HFFc6 (cell line): ENCODE measurements at places on chromosomes 7 and 10. TPM values are rescaled to one million over a fixed set of nuclear protein-coding genes. Genes with fewer than 3 reads are reported as not detected.
A peak's percentile ranks its signal among the peaks of the same experiment; 100 is the strongest.

The FAM25A gene
- total RNA-seq: not detected in 3 replicates

The CLRN3 gene
- not detected in 3 replicates for total RNA-seq

The EPDR1 gene
- total RNA-seq: not detected in 3 replicates

The SLC18A3 gene
- not detected in 2 replicates for total RNA-seq

The ASIC3 gene
- total RNA-seq: 0.54 to 0.94 TPM (median 0.76 TPM) in 3 replicates

The KCNMA1 gene
- 90.1 to 190 TPM (median 154 TPM) in 3 replicates for total RNA-seq

The WASHC2A gene
- 43.3 and 51.5 TPM in 2 replicates for total RNA-seq

The POT1 gene
- 9.7 and 13.4 TPM in 2 replicates for total RNA-seq

The SMO gene
- total RNA-seq: 0.09 and 0.50 TPM in 2 replicates

The TEX47 gene
- not detected in 2 replicates for total RNA-seq

The IKZF1 gene
- not detected in 3 replicates for total RNA-seq

The ELAPOR2 gene
- total RNA-seq: not detected in 3 replicates

The SPDYE11 gene
- total RNA-seq: not detected in 3 replicates

The GHRHR gene
- not detected in 3 replicates for total RNA-seq

The AGAP6 gene
- 4.5 to 5.3 TPM (median 5.2 TPM) in 3 replicates for total RNA-seq

The RAB19 gene
- not detected in 3 replicates for total RNA-seq

The ARPC1A gene
- 256 and 272 TPM in 2 replicates for total RNA-seq

The SLIT1 gene
- total RNA-seq: not detected in 3 replicates

The HOXA9 gene
- total RNA-seq: 25.4 to 38.0 TPM (median 37.3 TPM) in 3 replicates

The ALDH18A1 gene
- 124 to 145 TPM (median 137 TPM) in 3 replicates for total RNA-seq

The ACSL5 gene
- total RNA-seq: 0.50 to 5.3 TPM (median 0.60 TPM) in 3 replicates

The PNLIPRP1 gene
- not detected in 3 replicates for total RNA-seq

DNA sequence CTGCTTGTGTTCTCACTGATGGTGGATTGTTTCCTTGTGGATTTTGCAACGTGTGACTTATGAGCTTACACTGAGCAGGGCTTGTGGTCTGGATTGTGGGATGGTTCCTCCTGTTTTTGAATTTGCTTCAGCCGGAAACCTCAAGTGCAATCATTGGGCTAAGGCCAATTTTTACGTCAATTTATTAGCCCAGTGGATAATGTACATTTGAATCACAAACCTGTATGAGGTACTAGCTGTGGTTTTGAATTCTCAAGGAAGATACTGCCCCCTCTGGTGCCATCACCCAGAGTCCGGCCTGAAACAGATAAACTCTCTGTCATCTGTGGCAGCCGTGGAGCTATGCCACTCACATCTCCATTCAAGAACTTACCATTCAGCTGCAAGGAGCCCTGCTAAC is 7.3 kb upstream of the ZNF777 start:
- DNase-seq: no peak

GRCh38 chr10:88187472-88187871 is 324.0 kb downstream of the PTEN start:
- no peak for DNase-seq

- DNase-seq: no peak
Measured at GRCh38 chr7:158776474-158776873, 52.8 kb downstream of the ESYT2 start.

- no peak for DNase-seq
Measured at GRCh38 chr7:51354434-51354833, 37.8 kb upstream of the COBL start.

- no peak for DNase-seq
Measured at GRCh38 chr10:121291823-121292222, 306.4 kb downstream of the FGFR2 start.

- no peak for DNase-seq
Measured at GRCh38 chr7:21636694-21637093, 93.9 kb downstream of the DNAH11 start.

DNA sequence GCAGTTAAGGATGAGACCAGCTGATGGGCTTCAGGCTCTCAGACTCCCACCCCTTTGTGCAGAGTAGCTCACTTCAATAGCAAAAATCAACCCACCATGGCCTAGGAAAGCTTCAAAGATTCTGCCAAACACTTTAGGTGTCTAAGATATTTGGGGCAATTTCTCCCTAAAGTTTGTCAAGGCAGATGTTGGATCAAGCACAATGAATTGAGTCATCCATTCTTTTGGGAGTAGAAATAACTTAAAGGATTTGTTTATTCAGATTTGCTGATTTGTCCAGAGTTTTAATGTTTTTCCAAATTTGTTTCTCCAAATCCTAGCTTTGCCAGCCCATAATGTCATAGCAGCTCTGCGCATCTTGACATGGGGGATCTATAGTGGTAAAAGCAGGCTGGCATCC is 855.1 kb downstream of the LRMDA start:
- DNase-seq: peak; percentile 14

- DNase-seq: no peak
Measured at GRCh38 chr7:34544621-34545020, 113.4 kb upstream of the NPSR1 start.

DNA sequence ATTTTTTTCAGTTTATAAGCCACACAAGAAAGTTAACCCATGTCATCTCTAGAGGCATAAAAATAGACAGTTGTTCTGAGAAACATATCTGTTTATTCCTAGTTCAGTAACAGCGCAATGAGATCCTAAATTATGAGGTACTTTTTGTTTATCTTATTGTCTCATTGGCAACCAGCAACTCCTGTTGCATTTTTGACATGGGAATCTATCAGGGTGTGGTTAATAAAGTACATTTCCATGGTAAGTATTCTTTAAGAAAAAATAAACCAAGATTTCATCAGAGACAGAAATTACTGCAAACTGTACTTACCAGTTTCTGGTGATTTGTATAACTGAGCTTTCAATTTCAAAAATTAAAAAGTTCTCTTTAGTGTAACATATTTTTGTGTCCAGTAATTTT is 9.0 kb downstream of the FAS start:
- no peak for DNase-seq

- DNase-seq: peak; percentile 33
Measured at GRCh38 chr10:126014309-126014708, 117.9 kb downstream of the FANK1 start.

- peak; percentile 77 for DNase-seq
Measured at GRCh38 chr7:155296788-155297516, 726 bp upstream of the INSIG1 start.

- no peak for DNase-seq
Measured at GRCh38 chr10:122368502-122369254, 5.8 kb upstream of the PLEKHA1 start.

DNA sequence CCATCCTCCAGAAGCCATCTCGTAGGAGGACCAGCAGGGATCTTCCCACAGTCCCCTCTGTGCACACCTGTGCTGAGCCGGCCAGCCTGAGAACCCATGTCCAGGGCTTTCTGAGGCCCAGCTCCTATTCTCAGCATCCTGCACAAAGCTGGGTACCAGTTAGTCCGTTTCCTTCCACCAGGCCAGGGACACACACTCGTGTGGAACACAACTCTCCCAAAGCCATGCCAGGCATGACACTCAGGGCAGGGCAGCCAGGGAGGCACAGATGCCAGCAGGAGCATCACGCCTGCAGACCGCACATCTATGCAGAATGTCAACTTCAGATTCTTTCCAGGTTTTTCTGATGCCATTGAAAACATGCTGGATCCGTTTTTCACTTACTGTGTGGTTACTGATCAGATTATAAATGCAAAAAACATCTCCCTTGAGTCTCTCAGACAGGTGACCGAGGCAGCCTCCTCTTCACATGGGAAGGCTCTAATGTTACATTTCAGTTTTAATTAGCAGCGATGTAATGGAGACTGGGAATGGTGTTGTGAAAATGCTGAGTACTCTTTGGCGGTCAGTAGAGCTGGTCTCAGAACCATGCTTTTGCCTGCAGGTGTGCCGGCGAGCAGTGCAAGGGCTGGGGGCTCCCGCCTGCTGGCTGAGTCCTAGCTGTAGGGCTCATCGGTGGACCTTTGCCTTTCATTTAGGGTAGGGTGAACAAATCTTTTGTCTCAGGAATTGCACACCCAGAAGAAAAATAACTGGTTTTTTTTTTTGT is 3.3 kb upstream of the SUN1 start:
- DNase-seq: no peak

- DNase-seq: no peak
Measured at GRCh38 chr10:9786576-9786975, 1231.1 kb upstream of the CELF2 start.

DNA sequence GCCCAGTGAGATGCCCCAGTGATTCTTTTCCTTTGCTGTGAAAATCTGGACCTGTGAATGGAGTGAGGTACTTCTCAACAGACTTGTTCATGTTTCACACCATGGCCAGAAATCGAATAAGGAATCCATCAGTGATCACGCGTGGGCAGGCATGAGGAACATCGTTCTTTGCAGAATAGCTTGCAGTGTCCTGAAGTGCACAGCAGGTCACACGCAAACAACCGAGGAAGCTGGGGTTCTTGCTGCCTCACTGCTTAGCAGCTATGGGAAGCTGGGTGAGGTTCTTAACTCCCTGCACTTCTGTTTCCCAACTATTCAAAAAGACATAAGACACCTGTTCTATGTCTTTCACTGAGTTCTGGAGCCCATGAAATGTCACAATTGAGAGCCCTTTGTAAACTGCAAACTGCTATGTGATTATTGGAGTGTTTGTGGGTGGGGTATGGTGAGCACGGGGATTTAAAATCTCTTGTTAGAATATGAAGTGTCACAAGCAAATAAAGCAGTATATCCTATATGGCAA is 253.4 kb downstream of the KIAA1217 start:
- DNase-seq: no peak

DNA sequence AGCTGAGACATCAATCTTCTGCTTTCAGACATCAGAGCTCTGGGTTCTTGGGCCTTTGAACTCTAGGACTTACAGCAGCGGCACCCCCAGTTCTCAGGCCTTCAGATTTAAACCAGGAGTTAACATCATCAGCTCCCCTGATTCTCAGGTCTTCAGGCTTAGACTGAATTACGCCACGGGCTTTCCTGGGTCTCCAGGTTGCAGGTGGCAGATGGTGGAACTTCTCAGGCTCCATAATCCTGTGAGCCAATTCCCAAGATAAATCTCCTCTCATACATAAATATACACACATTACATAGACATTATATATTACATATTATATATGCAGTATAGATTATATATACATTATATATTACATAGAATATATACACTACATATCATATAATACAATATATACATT is 408.9 kb upstream of the AUTS2 start:
- no peak for DNase-seq

GRCh38 chr10:60951272-60951724 is 7.3 kb upstream of the RHOBTB1 start:
- no peak for DNase-seq

GRCh38 chr7:41881331-41882130 is 178.6 kb upstream of the INHBA start:
- no peak for DNase-seq

DNA sequence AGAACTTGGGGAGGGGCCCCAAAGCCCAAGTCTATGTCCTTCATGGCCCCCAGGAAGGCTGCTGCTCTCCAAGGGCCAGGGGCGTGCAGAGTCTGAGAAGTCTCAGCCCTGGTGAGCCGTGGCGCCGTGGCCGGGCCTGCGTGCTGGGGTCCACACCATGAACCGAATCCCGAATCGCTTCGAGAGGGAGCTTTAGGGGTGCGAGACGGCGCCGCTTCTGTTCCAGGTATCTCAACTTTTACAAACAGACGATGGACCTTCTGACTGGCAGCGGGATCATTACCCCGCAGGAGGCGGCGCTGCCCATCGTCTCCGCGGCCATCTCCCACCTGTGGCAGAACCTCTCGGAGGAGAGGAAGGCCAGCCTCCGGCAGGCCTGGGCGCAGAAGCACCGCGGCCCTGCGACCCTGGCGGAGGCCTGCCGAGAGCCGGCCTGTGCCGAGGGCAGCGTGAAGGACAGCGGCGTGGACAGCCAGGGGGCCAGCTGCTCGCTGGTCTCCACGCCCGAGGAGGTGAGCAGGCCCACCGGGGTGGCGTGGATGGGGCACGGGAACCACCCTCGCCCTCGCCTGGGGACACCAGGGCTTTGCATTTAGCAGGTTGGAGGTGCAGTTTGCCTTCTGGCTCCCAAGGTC is 12.7 kb downstream of the STRA8 start:
- no peak for DNase-seq

DNA sequence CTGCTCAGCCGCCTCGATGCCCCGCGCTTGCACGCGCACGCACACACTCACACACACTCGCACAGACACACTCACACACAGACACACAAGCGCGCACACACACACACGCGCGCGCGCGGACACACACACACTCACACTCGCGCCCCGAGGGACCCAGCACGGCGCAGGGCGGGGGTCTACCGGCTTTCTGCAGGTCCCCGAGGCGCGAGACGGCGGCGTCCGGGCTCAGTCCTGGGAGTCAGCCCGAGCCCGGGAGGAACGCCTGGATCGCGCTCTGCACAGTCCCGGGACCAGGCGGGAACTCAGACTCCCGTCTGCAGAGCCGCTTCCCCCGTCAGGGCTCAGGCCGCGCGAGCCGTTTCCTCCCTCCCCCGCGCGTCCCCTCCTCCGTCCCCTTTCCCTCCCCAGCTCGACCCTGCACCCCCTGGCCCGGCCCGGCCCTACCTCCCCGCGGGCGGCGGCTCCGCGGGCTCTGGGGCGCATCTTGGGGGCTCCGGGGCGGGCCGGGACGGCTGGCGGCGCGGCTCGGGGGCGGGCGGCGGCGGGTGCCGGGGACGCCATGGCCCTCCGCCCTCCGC is 464 bp downstream of the DENND2A start:
- no peak for DNase-seq

DNA sequence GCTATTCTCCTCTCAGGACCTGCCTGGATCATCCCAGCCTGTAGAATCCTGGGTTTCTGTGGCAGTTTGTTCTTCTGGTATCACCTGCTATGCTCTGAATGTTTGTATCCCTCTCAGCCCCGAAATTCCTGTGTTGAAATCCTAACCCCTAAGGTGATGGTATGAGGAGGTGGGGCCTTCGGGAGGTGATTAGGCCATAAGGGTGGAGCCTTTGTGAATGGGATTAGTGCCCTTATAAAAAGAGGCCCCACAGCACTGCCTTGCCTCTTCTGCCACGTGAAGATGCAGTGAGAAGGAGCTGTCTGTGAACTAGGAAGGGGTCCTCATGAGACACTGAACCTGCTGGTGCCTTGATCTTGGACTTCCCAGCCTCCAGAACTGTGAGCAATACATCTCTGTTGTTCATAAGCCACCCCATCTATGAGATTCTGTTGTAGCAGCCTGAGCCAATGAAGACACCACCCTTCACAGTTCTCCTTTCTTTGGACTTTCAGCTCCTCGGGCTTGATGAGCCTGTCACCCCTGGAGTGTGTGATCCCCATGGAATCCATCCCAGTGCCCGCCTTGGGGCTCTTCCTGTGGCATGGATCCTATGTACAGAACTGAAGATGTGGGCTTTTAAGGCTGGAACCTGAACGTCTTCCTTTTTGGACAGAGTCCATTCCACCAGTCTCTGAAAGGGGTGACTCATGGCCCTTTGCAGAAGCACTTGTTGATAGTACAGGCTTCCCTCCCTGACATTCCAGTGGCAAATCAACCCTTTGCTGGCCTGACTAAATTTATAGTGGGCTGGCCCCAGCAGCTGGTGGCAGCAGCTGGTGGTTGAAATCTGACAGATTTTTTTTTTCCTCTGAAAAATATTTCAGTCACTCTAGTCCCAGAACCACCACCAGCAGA is 138.0 kb downstream of the TACC2 start:
- DNase-seq: peak; percentile 88

- no peak for DNase-seq
Measured at GRCh38 chr7:24018331-24018730, 265.7 kb upstream of the NPY start.
